Effector CD8-positive, alpha-beta T cell (primary cell): ENCODE measurements at places on chromosomes 7 and 10.

DNA sequence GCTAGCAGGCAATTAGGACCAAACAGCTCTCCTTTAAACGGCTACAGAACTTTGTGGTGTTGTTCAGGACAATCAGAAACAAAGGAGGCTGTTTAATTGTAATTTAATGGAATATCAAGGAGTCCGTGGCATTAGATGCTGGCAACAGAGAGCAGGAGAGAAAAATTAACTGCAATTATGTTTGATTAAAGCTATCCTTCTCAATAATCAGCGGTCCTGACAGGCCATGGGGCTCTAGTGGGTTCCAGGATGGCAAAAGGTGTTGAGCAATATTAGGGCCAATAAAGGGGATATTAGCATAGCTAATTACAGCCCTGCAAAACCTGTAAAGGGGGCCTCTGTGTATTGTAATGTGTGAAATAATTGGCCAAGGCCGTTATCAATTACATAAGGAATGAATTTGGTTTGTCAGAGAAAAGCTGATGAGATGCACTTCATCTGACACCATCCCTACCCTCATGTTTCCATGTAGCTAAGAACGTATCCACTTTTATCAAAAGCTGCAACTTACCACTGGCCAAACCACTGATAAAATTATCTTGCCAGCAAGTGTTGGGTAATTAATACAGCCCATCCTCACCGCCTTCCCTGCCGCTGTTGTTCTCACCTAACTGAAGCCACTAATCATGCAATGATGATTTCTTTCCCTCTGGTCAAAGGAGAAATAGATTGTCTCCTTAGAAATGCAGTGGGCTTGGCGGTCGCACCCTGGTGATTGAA is 81.6 kb downstream of the EBF3 start:
- no peak for DNase-seq

DNA sequence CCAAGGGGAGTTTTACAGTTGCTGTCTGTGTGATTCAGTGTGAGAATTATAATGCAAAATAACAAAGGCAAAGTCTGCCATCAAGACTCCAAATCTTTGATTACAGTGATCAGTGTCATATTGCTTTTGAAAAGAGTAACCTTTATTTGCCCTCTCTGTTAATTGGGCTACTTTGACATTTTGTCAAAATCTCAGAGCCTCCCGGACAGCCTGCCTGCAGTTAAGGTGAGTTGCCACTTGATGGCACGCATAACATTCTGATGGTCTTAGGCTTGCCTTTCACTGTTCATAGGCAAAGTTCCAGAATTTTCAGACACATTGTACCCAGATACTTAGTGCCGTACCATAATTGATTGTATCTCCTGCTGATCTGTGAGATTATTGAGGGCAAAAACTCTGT is 253.5 kb downstream of the ABCA13 start:
- no peak for DNase-seq

DNA sequence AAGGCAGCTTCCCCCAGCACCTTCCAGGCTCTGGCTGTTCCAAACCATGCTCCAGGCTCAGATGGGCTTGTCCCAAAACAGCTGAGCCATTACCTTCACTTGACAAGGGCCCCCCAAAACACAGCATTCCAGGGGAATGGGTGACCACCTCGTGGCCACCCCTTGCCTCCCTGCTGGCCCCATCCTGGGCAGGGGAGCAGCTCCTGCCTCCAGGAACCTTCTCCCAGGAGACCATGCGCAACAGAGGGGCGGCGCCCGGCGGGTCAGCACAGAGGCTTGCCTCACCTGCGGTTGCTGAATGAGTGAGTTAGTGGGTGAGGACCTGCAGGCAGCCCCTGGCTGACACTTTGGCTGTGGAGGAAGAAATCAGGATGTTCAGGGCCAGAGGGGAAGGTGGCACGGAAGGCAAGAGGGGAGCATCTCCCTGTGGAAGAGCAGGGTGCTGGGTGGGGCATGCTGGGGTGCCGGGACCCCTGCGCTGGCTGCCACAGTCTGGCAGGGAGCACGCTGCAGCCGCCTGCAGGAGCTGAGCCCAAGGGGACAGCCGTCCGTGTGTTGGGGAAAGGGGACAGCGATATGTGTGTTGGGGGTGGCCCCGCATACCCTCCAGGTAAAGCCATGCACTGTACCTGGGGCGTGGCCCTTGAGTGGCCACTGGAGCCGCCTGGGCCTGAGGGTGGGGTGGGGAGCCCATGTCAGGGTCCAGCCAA is 54.7 kb downstream of the PWWP2B start:
- no peak for DNase-seq

DNA sequence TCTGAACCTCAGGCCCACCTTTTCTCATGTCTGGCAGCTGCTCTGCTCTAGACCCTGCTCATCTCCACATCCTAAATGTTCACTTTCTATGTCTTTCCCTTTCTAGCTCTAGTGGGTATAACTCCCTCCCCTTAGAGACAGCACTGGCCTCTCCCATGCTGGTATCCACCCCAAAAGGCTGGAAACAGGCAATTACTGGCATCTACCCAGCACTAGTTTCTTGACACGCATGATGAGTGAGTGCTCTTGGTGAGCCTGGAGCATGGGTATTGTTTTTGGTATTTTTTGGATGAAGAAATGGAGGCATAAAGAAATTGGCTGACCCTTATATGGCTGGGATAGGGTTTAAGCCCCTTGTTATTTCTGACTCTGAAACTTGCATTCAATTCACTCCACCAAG is 156.0 kb downstream of the EGFR start:
- no peak for DNase-seq

DNA sequence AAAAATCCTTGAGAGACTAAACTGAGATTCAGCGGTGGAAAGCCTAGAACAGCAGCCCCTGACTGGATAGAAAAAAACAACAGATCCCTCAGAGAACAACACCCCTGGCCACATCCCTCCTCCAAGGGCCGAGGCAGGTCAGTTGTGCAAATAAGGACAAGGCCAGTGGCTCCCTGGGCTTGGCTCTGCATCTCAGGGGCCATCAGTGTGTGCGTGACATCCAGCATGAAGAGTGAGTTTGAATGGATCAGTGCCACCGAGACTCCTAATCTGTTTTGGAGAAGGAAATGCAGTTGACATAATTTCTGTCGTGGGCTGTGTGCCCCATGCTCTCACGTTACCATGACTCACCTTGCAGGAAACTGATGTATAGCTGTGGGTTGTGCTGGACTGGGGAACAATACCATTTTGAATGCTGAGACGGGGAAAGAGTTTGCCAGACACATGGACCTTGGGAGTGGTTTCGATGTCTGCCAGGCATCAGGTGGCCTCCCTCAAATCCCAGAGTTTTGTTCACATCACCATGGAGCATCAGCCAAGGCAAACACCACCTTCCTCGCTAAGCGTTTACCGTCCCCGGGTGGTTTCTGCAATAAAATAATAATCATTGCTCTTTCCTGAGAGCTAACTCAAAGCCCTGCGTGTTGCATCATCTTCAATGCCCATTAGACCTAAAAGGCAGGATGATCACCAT is 153.2 kb upstream of the FZD8 start:
- no peak for DNase-seq

GRCh38 chr10:35276889-35277288 is 59.4 kb upstream of the CCNY start:
- no peak for DNase-seq

DNA sequence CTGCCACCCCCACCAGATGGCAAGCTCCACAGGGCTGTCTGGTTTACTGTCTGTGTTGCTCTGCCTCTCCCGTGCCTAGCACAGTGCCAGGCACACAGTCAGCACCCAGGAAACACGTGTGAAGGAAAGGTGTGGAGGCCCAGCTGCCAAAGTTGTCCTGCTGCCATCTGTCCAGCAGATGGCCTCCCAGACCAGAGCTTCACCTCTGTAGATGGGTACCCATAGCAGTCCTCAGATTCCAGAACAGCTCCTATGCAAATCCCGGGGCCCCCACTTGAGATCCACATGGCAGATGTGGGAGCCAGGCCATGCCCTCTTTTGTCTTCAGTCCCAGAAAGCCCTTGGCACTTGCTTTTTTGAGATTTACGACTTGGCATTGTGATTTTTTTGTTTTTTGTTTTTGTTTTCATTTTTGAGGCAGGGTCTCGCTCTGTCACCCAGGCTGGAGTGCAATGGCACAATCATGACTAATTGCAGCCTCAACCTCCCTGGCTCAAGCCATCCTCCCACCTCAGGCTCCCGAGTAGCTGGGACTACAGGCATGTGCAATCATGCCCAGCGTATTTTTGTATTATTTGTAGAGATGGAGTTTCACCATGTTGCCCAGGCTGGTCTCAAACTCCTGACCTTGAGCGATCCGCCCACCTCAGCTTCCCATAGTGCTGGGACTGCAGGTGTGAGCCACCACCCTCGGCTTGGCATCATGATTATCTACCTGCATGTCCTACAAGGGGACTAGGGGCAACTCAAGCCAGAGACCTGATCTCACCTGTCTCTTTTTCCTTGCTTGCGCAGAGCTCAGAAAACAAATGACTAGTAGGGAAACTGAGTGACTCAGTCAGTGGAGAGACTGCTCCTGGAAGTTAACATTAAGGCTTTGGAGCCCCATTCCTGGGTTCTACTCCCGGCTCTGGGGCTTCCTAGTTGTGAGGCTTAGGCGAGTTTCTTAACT is 16.9 kb upstream of the PALD1 start:
- no peak for DNase-seq
